Heart right ventricle (tissue), 16 donors: ENCODE measurements at places on chromosomes 11 and 22. TPM values are rescaled to one million over a fixed set of nuclear protein-coding genes. Genes with fewer than 3 reads are reported as not detected.
A peak's percentile ranks its signal among the peaks of the same experiment; 100 is the strongest.

- DNase-seq = no peak
- H3K4me3 ChIP-seq = no peak overlapping the region
- no peaks in the 10 kb centered on the region for H3K36me3 ChIP-seq
- no peaks in the 10 kb centered on the region for H3K4me1 ChIP-seq
- no peak overlapping the region for H3K27ac ChIP-seq
Observed at GRCh38 chr22:46931881-46932280, 169.4 kb downstream of the TBC1D22A start.

DNA sequence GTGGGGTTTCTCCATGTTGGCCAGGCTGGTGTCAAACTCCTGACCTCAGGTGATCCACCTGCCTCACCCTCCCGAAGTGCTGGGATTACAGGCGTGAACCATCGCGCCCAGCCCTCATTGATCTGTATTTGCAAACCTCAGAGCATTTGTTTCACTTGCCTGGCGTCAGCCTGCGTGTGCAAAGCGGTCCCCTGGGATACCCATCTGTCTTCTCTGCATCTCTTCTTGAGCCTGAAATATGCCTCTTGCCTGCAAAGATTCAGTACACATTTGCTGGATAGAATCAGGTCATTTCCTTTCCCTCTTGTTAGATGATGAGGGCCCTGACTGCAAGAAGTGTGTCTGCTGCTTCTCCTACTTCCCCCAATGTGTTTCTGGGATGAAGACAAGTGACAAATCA is 1291.0 kb downstream of the TBC1D22A start:
- peaks cover 25% of the 10 kb centered on the region for H3K27me3 ChIP-seq
- no peaks in the 10 kb centered on the region for H3K4me1 ChIP-seq
- H3K4me3 ChIP-seq = no peak overlapping the region
- DNase-seq = no peak
- H3K36me3 ChIP-seq = no peaks in the 10 kb centered on the region

DNA sequence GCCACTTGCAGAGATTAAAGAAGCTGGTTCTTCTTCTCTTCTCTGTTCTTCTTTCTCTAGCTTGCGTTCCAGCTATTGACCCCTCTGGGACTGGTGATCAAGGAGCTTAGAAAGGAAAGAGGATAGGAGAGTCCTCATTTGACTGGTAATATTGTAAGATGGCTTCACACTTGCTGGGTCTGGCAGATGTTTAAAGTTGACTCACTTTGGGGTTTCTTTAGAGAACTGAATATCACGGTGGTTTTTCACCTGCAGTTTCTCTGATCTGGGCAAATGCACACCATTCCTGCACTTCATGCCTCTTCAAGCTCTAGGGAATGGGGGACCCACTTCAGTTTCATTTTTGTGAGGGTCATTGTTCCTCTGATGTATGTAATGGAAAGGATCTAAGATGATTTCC is 41.8 kb upstream of the DEUP1 start:
- no peaks in the 10 kb centered on the region for H3K4me1 ChIP-seq
- H3K4me3 ChIP-seq = no peak overlapping the region
- no peaks in the 10 kb centered on the region for H3K27me3 ChIP-seq
- no peak for DNase-seq
- no peak overlapping the region for H3K27ac ChIP-seq
- H3K36me3 ChIP-seq = no peaks in the 10 kb centered on the region

DNA sequence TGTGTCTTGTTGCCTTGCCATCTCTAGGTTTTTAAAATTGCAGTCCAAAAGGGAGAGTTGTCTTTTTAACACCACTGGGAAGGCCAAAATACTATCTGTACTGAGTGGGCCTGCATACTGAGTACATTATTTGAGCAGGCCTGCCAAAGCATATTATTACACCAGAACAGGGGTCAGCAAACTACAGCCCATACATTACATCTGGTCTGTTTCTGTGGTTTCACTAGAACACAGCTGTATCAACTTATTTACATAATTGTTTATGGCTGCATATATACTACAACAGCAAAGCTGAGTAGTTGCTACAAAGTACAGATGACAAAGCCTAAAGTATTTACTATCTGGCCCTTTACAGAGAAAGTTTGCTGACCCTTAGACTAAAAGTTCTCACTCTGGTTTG is 74.0 kb downstream of the USP35 start:
- peaks cover 5% of the 10 kb centered on the region for H3K4me1 ChIP-seq
- H3K36me3 ChIP-seq = no peaks in the 10 kb centered on the region
- H3K27me3 ChIP-seq = no peaks in the 10 kb centered on the region
- H3K4me3 ChIP-seq = no peak overlapping the region

GRCh38 chr11:19995145-19995544 is 165.1 kb downstream of the DBX1 start:
- no peak overlapping the region for H3K4me3 ChIP-seq
- no peak for DNase-seq
- no peaks in the 10 kb centered on the region for H3K27me3 ChIP-seq
- H3K36me3 ChIP-seq = peaks cover 10% of the 10 kb centered on the region
- peak overlapping the region; percentile 8 for H3K27ac ChIP-seq

DNA sequence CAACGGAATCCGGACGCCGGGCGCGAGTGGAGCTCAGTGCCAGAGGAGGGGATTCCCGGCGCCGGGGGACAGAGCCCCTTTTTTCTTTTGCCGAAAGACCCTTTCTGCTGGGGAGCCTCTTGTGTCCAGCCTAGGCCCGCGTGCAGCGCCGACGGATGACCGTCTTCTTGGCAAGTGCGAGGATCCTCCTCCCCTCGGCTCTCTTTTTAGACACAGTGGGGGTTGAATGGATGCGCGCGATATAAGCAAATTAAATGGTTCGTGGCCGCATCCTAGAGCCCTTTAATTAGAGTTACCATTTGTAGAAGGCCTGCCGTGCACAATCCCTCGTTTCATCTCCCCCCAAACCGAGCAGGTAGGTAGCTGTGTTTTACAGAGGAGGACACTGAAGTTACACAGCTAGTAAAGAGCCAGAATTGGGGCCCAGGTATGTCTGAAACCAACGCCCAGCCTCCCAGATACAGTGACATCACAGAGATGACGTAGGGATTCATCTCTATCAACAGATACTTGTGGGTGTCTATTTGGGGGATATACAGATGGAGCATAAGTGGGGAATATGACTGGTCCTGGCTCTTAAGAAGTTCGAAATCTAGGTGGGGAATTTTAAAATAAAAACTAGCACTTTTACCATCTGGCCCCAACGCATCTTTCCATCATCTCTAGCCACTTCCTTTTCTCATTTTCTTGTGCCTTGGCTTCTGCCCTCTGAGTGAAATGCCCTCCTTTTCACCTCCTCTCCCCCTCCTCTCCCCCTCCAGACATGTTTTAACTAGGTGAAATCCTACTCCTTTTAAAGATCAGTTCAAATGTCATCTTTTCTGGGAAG is 875 bp downstream of the TCP11L1 start:
- H3K27me3 ChIP-seq = no peaks in the 10 kb centered on the region
- peaks cover 18% of the 10 kb centered on the region for H3K4me1 ChIP-seq
- no peaks in the 10 kb centered on the region for H3K36me3 ChIP-seq
- peak overlapping the region; percentile 74 for H3K4me3 ChIP-seq
- DNase-seq = no peak

DNA sequence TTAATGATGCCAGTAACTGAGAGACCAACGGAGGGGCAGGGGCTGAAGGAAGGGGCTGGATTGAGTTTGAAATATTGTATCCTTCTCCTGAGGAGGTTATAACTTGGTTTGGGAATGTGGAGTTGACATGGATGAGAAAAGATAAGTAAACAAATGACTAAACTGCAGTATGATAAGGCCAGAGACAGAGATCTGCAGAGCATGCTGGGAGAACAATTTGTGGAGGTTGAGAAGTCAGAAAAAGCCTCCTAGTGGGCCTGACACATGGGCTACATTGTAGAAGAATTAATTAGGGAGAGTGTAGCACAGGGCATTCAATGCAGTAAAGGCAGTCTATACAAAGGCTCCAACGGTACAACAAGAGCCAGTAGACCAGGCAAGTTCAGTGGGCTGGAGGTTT is 55.9 kb downstream of the SPON1 start:
- DNase-seq = no peak
- H3K4me1 ChIP-seq = no peaks in the 10 kb centered on the region

GRCh38 chr22:20205964-20206708 is 55.3 kb upstream of the CCDC188 start:
- peak overlapping the region; percentile 38 for H3K4me3 ChIP-seq
- peaks cover 36% of the 10 kb centered on the region for H3K4me1 ChIP-seq
- DNase-seq = peak; percentile 81

GRCh38 chr22:48905206-48905975 is 922.3 kb downstream of the BRD1 start:
- H3K4me1 ChIP-seq = no peaks in the 10 kb centered on the region
- H3K27ac ChIP-seq = no peak overlapping the region
- H3K27me3 ChIP-seq = no peaks in the 10 kb centered on the region
- H3K36me3 ChIP-seq = no peaks in the 10 kb centered on the region
- DNase-seq = no peak
- H3K4me3 ChIP-seq = no peak overlapping the region

GRCh38 chr11:70233511-70233934 is 30.4 kb downstream of the FADD start:
- no peak overlapping the region for H3K4me3 ChIP-seq
- H3K36me3 ChIP-seq = no peaks in the 10 kb centered on the region

DNA sequence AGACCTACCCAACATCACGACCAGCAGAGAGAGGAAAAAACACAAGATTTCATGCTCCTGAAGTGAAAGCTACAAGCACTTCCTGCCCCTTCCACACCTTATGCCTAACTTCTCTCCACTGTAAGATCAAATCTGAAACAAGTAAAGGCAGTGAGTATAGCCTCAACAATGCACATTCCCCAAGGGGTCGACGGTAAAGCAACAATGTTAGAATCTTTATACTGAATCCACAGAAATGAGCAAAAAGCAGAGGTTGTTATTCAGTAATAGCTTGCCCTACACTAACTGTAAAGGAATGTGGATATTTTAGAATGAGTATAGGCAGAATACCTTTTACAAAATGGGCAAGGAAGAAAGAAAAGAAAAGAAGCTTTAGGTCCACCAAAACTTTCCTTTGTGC is 15.6 kb downstream of the ARFGAP3 start:
- no peak overlapping the region for H3K27ac ChIP-seq
- no peaks in the 10 kb centered on the region for H3K36me3 ChIP-seq
- DNase-seq = no peak
- H3K4me1 ChIP-seq = peaks cover 8% of the 10 kb centered on the region
- H3K4me3 ChIP-seq = no peak overlapping the region

DNA sequence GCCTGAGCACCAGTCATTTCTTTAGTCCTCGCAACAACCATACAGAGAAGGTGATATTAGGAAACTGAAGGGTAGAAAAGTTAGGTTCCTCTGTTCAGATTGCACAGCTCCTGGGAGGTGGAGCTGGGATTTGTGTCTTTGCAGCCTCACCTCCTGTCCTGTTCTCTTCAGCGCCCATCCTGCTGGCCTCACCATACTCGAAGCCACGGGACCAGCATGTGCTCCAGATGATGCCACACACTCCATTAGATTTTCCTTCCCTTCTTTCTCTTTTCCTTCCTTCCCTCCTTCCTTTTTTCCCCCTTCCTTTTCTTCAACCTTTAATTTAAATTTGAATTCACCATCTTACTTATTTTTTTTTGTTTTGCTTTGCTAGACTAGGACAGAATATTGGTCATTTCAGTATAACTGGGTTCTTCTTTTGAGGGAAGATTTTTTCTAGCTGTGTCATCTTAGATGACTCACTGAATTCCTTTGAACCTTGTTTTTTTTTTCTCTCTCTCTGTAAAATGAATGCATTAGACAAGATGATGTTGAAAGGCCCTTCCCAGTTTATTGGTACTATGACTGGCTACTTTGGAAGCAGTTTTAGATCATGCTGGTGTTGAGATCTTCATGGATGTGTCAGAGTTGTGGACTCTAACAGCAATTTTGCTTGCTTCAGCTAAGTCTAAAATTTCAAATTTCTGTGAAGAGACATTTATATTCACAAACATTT is 662.5 kb upstream of the TENM4 start:
- no peaks in the 10 kb centered on the region for H3K4me1 ChIP-seq
- H3K4me3 ChIP-seq = no peak overlapping the region
- DNase-seq = no peak
- H3K27me3 ChIP-seq = no peaks in the 10 kb centered on the region
- H3K27ac ChIP-seq = no peak overlapping the region

- H3K36me3 ChIP-seq = no peaks in the 10 kb centered on the region
- no peak overlapping the region for H3K27ac ChIP-seq
- DNase-seq = peak; percentile 47
Observed at GRCh38 chr11:83691451-83691950, 405.3 kb upstream of the CCDC90B start.

DNA sequence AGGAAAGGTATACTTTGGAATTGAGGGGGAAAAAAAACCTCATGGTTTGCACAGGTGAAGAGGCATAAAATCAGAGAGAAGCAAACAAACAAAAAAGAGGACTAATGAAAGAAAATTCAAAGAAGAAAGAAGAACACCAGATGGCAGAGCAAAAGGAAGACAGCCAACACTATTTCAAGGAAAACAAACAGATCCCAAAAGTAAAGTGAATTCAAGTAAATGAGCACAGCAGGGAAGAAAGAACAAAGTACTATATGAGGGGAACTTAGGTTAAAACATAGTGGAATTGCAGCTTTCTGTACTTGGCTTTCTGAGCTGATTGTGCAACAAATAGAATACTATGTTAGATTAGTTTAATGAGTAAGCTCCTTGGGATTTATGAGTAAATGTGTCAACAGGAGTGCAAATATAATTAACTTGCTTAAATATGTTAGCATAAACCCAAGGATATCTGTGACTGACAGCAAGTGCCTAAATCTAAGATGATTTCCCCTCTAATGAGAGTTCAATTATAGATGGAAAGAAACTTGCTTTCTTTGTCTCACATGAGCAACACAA is 404.6 kb upstream of the CNTN5 start:
- no peaks in the 10 kb centered on the region for H3K27me3 ChIP-seq
- no peaks in the 10 kb centered on the region for H3K36me3 ChIP-seq
- DNase-seq = no peak
- H3K27ac ChIP-seq = no peak overlapping the region
- no peaks in the 10 kb centered on the region for H3K4me1 ChIP-seq

DNA sequence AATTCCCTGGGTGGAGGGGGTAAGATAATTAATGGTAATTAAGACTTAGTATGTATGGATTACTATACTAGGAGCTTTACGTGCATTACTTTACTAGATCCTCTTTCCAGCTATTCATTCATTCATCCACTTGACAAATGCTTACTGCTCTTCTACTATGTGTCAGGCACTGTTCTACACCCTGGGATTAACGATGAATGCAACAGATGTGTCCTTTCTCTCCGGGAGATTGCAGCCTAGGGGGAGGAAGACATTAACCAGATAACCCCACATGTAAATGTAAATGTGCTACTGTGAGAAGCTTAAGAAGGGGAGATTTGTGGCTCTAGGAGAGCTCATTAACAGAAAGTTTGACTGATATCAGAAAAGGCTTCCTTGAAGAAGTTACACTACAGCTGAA is 1.7 kb downstream of the ANKK1 start:
- DNase-seq = no peak
- no peak overlapping the region for H3K4me3 ChIP-seq
- H3K4me1 ChIP-seq = no peaks in the 10 kb centered on the region
- H3K27me3 ChIP-seq = no peaks in the 10 kb centered on the region
- no peaks in the 10 kb centered on the region for H3K36me3 ChIP-seq

- no peak overlapping the region for H3K27ac ChIP-seq
- peaks cover 98% of the 10 kb centered on the region for H3K4me1 ChIP-seq
- no peaks in the 10 kb centered on the region for H3K36me3 ChIP-seq
- no peak overlapping the region for H3K4me3 ChIP-seq
- no peaks in the 10 kb centered on the region for H3K27me3 ChIP-seq
Observed at GRCh38 chr22:30275625-30276024, 9.0 kb upstream of the OSM start.

The TREH gene
- total RNA-seq = not detected

The SLC25A22 gene
- total RNA-seq = 5.9 TPM

The AMOTL1 gene
- 30.5 TPM for total RNA-seq
